ENCODE measurements at places on chromosomes 4 and X.

GRCh38 chrX:11932423-11932822 lies 174.4 kb downstream of the MSL3 start:
- DNase-seq: no peak

GRCh38 chr4:119268466-119268865 lies 53.5 kb downstream of the FABP2 start:
- DNase-seq: no peak

DNA sequence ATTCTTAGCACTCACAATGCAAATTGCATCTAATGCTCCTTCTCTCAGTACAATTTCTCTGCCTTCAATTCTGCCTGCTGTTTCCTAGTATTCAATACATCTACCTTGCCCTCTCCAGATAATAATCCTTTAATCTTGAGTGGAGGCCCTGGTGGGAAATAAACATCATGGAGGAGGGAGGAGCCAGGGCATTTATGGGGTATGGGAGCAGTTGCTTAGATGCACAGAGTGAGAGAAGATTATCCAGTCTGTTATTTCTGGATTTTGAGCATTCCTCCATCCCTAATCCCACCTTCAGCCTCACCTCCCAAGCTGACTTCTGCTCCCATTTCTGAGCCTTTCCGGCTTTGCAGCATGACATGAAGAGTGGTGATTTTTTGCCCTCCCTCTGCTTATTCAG lies 127.9 kb upstream of the PPP3CA start:
- no peak for DNase-seq

DNA sequence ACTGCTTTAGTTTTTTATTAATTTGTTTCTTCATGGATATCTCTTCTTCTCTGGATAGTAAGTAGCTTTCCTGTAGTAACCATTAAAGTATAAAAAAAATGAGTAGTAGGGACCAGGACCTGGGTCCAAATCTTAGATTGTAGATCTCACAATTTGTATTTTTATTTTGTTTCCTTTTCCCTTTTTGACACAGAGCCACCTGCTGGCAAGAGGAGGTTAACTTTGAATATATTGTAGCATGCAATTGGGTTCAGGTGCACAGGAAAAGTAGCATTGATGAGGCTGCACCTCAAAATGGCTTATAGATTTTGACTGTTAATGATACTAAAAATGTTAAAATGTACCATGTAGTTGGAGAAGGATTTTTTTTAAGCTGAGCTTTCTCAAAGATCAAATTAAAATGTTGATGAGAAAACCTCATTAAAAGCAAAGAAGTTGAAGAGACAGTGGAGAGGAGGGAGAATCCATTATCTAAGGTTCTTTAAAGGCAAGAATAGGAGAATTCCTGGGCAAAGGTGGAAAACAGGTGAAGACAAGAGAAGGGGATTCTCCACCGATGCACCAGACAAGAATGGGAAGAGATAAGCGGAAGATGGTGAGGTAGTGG lies 48.3 kb upstream of the HPGDS start:
- no peak for DNase-seq

DNA sequence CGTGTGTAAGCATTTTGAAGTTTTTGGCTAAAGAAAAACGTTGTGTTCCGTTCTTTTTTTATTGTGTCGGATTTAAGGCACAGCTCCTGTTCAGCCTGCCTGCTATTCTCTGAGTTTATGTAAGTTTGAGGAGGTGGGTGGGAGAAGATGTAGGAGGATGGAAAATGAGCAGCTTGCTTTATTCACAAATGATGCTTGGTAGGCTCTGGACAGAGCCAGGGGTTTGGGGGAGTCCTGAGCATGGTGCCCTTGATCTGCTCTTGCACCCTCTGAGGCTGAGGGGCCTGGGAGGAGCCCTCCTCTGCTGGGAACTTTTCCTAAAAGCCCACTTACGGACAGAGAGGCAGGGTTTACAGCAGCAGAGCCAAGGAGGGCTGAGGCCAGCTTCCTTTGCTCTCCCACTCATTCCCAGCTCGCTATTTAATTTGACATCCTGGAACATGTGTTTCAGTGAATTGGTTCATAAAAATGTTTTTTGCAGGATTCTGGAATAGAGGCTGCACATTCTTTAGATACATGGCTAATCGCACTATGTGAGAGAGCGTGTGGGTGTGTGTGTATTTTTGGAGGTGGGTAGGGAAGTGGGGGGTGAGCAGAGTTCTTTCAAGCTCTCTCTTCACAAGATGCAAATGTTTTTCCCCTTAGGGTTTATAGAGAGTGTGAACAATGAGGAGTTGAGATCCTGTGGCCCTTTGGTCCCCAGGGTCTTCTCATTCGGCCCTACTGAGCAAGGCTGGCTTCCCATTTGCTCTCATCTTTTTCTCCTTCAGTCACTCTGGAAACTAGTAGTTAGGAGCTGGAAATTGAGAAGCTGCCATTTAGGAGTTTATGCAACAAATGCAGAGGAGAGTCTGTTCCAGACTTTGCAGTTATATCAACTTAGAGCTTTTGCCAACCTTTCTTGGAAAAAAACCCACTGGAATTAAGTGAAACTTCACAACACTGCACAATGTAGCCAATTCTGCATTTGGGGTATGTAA lies 32.1 kb downstream of the TMEM131L start:
- no peak for DNase-seq

DNA sequence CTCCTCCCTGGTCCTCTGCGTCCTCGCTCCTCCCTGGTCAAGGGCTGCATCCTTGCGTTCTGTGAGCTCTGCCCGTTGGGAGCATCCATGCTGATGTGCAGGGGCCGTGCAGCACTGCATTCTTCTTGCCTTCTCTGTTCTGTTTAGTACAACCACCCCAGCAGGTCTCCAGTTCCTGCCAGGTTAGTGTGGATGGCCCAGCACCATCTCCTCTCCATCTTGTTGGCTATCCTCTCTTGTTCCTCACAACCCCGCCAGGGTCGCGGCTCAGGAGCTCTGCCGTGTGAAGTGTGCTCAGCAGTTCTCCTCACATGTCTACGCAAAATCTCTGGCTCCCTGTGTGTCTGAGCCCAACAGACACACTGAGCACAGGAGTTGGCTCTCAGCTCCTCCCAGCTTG lies 10.4 kb upstream of the MAEA start:
- no peak for DNase-seq

DNA sequence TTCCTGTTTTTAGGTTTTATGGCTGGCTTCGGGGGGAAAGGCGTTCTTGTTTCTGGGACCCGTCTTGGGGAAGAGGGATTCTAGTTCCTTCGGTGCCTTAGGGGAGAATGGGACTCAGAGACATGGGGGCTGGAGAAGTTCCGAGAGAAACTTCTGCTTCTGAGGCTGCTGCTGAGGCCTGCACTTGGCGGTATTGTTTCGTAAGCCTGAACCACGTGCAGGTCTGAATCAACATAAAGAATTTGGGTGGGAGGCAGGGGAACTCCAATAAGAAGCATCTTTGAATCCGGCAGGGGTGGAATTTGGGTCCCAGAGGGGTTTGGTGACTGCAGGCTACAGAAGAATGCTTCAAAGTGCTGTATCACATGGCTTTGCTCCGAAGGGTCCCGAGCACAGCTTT lies 15.1 kb downstream of the XG start:
- no peak for DNase-seq

- no peak for DNase-seq
These were observed 814.8 kb upstream of the GRID2 start for GRCh38 chr4:91488946-91489345.

DNA sequence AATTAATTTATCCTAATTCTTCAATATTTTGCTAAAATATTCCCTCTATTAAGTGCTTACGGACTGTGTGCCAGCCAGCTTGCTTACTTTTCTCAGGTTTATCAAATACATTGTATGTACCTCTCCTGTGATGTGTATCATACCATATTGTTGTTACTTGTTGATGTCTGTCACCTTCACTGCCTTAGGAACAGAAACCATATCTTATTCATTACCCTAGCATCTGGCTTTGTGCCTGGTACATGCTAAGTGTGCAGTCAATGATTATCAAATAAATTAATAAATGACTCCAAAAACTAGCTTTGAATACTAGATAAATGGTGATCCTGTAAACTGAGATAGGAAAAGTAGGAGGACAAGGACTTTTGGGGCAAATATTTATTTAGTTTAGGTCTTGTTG lies 6.9 kb downstream of the CLCN3 start:
- no peak for DNase-seq

DNA sequence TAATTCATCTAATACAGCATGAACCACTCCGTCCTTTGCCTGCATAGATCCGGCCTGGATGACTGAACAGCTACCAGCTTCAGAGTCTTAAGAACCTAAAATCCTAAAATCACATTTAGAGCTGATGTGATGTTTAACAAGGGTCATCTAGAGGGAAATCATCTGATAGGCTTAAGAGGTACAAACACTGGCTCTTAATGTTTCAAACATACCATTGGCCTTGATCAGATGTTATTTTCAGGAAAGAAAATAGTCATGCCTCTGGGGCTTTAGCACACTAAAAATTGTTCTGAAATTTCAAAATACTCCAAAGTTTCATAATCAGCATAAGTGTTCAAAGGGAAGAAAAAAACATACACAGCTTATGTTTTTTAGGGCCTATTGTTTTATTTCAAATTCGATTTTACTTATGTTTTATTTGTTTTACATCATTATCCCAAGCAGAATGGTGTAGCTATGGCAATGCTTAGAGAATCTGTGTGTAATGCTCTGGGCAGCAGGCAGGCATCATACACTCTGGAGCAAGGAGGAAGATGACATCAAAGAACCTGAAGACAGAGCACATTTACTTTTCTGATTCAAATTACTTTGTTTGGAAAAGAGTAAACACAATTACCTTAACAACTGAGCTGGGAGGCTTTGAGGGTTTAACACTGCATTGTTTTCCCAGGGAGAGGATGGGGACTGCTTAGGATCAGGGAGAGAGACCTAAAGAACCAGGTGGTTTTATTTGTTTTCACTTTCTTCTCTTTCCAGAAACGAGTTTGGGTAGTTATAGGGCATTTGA lies 25.3 kb upstream of the LEF1 start:
- DNase-seq: no peak

DNA sequence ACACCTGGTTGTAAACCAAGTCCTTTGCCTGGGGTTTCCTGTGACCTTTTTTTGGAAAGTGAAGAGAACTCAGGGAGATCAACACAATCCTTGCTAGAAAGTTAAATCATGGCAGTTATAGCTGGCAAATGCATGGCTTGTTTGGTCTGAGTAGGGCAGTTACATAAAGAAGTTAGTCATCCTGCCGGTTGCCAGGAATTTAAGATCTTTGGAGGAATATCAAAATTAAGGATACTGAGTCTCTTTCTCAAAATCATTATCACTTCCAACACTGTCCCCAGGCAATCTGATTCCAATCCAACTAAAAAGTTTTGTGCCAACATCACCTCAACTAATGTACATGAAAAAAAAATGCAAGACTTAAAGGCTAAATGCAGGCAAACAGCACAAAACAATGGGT lies 40.3 kb downstream of the C4orf54 start:
- DNase-seq: no peak

- no peak for DNase-seq
These were observed 807 bp downstream of the SEL1L3 start for GRCh38 chr4:25861951-25862410.

- no peak for DNase-seq
These were observed 7.3 kb downstream of the NKX1-1 start for GRCh38 chr4:1398681-1399507.

DNA sequence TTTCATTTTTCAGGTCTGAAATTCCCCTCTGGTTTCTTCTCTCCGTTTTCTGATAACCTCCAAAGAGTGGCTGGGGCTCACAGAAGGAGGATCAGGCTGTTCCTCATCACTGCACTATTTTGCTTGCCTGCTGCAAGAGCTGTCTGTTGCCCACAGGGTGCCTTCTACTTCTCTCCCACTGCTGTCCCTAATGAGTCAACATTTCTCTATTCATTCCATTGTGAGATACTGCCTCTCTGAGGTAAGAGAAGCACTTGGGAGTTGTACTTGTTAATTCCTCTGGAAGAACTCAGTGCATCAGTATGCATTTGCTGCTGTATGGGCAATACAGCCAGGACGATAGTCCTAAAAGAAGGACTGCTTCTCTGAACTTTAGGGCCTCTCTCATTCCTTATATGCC lies 34.8 kb downstream of the CT47B1 start:
- DNase-seq: no peak

DNA sequence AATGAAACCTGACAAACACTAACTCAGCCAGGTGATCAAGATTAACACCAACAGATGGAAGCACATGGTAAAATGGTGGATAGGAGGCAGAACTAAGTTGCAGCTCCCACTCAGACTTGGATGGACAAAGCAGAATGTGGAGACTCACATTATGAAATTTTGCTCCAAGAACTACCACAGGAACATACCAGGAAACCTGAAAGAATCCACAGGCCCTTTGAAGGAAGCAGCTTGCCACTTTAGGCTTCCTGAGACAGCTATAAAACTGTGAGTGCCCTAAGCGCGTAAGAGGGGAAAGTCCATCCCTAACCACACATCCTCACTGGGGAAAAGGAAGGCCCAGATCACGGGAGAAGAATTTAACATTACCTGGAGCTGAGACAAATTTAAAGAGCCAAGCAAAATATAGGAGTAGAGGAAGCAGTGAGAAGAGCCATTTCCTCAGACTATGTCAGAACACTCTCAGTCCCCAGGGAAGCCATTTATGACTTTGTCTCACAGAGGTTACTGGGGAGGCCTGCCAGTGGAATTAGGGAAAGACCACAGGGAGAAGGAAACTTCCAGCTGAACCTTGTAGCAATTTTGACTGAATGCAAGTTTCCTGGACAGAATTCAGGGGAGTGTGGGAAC lies 224.5 kb downstream of the TEX13C start:
- DNase-seq: no peak

DNA sequence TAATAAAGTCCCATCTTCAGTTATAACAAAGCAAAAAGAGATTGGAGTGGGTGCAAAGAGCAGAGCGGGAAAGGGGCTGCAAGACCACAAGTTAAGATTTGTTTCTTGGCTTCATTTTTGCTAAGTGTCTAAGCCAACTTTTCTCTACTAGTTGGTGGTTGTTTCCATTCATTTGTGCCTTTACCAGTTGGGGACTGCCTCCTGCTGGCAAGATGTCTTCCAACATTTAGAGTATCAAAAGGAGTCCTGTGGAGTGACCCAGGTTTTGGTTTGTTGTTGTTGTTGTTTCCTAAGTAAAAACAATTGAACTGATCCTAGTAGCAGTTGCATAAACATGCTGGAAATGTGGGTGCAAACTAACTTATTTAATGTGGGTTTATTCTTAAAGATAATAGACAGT lies 121.1 kb downstream of the SPATA18 start:
- DNase-seq: no peak

GRCh38 chr4:153156263-153156662 lies 48.0 kb upstream of the TRIM2 start:
- no peak for DNase-seq

- DNase-seq: no peak
These were observed 39.3 kb upstream of the SMARCAD1 start for GRCh38 chr4:94168321-94168720.

GRCh38 chrX:119736206-119736764 lies 22.1 kb upstream of the SOWAHD start:
- DNase-seq: no peak
